ENCODE measurements at places on chromosomes 5 and 9.

DNA sequence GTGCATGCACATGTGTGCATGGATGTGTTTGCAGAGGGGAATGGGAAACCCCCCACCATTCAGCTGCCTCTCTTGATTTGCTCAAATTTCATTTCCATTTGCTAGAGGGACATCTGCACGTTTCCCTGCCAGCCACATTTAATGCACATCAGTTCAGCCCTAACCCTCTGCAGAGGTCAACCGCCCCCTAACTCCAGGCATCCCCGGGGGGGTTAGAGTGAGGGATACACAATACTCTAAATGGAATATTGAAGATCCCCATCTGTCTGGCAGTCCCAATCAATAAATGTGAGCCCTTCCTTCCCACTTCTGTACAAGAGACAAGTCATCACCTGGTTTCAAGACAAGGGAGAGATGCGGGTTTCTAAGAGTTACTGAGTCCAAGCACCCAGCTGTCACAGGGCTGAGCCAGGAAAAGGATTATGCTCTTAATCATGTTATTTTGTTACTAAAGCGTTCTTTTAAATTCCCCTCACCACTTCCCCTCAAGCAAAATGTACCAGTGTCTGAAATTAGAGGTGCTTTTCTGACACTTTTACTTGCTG is 134.1 kb downstream of the SEMA6A start:
- DNase-seq = no peak

- DNase-seq = no peak
These were observed 51.1 kb upstream of the TNFSF15 start for GRCh38 chr9:114856942-114857315.

DNA sequence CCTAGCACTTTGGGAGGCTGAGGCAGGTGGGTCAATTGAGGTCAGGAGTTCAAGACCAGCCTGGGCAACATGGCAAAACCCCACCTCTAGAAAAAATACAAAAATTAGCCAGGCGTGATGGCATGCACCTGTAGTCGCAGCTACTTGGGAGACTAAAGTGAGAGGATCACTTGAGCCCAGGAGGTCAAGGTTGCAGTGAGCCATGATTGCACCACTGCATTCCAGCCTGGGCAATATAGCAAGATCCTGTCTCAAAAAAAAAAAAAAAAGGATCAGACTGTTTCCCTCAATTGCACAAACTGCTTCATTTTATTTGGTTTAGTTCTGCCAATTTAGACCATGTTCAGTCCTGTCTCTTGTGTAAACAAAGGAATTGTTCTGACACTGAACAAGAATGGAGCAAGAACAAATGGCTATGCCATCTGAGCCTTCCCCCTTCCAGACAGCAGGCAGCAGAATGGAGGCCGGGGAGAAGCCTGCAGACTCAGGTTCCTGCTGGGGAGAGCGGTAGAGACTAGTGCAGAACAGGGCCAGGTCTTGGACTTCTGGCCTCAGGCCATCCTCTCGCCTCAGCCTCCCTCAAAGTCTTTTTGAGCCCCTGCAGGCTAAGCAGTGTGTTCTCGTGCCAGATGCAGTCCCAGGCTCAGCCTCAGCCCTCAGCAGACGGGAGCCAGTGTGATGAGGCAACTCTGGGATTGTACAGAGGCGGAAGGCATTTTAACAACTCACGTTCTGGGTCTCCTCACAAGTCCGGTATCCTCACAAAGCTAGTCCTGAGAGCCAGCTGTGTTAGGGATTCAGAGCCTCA is 18.2 kb downstream of the HNRNPH1 start:
- DNase-seq = no peak

- peak; percentile 77 for DNase-seq
These were observed 212.0 kb downstream of the ARHGAP26 start for GRCh38 chr5:142981886-142982820.

GRCh38 chr9:137299203-137299565 is 2.9 kb downstream of the NRARP start:
- DNase-seq = no peak

All from mucosa of descending colon (tissue), 3 donors.